Memory B cell (primary cell): ENCODE measurements at places on chromosomes 2 and 18.

- no peaks in the 10 kb centered on the region for H3K36me3 ChIP-seq
- H3K4me3 ChIP-seq = no peak overlapping the region
- H3K27ac ChIP-seq = no peak overlapping the region
- H3K27me3 ChIP-seq = peaks cover 14% of the 10 kb centered on the region
- H3K4me1 ChIP-seq = no peaks in the 10 kb centered on the region
Measured at GRCh38 chr18:48358868-48359267, 50.3 kb downstream of the ZBTB7C start.

DNA sequence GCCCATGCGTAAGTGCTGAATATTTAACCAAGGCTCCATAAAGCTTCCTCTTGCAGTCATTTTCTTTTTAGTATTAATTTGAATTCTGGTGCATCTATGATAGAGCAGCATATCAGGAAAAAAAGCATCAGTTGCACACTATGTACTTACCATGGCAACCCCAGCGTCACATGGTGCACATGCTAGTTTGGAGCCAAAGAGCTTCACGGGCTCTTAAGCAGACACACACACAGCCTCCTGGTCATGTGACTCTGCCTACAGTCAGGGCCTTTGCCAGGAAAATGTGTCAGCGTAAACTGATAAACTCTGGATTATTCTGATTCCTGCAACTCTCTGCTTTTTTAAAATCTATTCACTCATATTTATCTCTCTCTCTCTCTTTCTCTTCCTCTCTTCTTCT, 30.2 kb downstream of the NYAP2 start:
- H3K4me1 ChIP-seq = no peaks in the 10 kb centered on the region
- H3K27me3 ChIP-seq = peaks cover 3% of the 10 kb centered on the region
- H3K27ac ChIP-seq = no peak overlapping the region
- H3K4me3 ChIP-seq = no peak overlapping the region

DNA sequence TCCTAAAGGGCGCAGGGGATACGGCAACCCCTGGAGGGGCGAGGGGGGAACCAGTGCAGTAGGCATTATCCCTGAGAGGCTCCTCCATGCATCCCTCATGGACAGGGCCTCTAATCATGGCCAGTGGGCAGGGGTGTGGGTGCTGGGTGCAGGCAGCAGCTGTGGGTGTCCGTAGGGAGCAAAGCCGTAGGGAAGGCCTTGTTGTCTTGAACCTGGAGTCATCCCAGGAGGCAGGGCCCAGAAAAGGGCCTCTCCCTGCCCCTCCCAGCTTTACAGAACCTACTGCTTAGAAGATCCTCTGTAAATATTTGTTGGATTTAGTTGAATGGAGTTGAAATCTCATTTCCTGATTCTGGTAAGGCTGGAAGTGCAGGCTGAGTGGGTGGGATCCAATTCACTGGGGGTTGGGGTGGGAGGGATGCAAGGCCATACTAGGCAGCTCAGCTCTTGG, 207.0 kb upstream of the HAAO start:
- H3K27me3 ChIP-seq = peaks cover 2% of the 10 kb centered on the region
- no peak overlapping the region for H3K27ac ChIP-seq
- DNase-seq = no peak

GRCh38 chr2:183709829-183710228, 585.6 kb downstream of the NUP35 start:
- no peak overlapping the region for H3K27ac ChIP-seq
- no peaks in the 10 kb centered on the region for H3K27me3 ChIP-seq
- no peak for DNase-seq
- H3K36me3 ChIP-seq = no peaks in the 10 kb centered on the region
- H3K4me1 ChIP-seq = no peaks in the 10 kb centered on the region

DNA sequence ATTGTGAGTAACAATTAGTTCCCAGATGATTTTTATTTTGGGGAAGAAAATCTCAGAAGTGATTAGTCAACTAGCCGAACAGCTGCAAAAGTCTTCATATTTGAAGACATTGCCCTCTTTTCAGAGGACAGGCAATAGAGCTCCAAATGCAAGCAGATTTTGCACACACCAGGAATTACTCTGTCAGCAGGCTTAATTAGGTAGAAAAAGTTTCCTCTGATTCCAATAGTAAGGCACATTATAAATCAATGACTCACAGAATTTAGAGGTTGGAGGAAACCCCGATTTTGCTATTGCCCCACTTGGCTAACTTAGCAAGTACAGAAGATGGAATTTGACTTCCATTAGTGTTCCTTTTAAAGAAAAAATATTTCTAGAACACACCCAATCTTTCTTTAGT, 30.7 kb upstream of the SCN1A start:
- no peaks in the 10 kb centered on the region for H3K36me3 ChIP-seq
- H3K4me3 ChIP-seq = no peak overlapping the region
- DNase-seq = no peak
- peaks cover 8% of the 10 kb centered on the region for H3K27me3 ChIP-seq
- H3K4me1 ChIP-seq = no peaks in the 10 kb centered on the region

DNA sequence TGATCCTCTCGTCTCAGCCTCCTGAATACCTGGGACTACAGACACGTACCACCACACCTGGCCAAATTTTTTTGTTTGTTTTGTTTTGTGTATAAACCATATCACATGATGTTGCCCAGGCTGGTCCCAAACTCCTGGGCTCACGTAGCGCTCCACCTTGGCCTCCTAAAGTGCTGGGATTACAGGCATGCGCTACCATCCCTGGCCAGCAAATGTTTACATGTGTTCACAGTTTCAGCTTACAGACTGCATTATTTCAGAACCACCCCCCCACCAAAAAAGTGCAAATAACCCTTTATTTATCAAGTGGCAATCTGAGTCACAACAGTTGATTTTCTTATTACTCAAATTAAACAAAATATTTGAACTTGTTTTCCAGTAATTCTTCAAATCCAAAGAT, 54.3 kb downstream of the ABCA12 start:
- no peak overlapping the region for H3K4me3 ChIP-seq
- no peak overlapping the region for H3K27ac ChIP-seq
- no peaks in the 10 kb centered on the region for H3K4me1 ChIP-seq
- H3K27me3 ChIP-seq = peaks cover 1% of the 10 kb centered on the region

DNA sequence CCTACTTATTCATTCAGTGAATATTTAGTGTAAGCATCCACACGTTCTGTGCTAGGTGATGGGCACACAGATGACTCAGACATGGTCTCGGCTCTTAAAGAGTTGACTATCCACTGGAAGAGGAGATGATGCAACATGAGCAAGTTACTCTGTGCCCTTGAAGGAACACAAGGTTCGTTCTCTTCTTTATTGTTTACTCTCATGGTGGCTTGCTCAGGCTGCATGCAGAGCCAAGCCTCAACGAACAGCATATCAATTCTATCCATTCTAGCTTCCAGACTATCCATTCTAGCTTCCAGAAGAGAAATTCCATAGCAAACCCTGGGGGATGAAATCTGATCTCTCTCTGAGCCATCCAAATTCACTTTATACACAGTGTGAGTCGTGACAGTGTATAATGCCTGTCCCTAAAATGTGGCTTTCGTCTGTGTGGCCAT, 68.1 kb upstream of the CTAGE1 start:
- H3K27ac ChIP-seq = no peak overlapping the region
- no peaks in the 10 kb centered on the region for H3K36me3 ChIP-seq
- H3K4me1 ChIP-seq = no peaks in the 10 kb centered on the region
- no peak overlapping the region for H3K4me3 ChIP-seq

- H3K4me3 ChIP-seq = peak overlapping the region; percentile 91
- DNase-seq = no peak
- no peaks in the 10 kb centered on the region for H3K27me3 ChIP-seq
- H3K27ac ChIP-seq = peak overlapping the region; percentile 5
- peaks cover 8% of the 10 kb centered on the region for H3K36me3 ChIP-seq
Measured at GRCh38 chr18:8609659-8610458, 622 bp downstream of the RAB12 start.

DNA sequence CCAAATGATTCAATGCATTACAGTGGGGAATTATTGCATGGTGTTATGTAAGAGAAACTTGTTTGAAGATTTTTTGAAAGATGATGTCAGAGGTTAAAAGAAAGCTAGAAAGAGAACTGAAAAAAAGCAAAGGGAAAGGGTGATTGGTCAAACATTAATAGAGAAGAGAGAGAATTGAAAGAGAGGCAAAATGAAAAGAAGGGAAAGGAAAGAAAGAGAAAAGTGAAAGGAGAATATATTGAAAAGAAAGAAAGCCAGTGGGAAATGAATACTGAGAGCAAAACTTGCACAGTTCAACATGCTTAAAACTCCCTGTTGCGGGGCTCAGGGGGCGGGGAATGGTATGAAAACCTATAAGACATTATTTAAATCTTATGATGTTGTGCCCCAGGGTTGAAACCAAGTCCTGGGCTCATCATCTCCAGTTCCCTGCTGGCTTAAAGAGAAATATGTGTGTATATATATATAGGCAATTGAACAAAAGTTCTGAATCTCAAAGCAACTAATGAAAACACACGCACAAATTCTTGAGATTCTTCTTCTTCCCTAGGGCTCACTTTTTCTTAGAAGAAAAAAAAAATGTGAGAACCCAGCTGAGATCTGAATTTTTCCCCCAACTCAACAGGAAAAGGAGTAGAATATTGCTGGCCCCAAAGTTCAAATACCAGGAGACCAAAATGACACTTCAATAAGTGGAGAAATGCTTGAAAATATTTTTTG, 2045.9 kb upstream of the CELF4 start:
- H3K27me3 ChIP-seq = no peaks in the 10 kb centered on the region
- no peak for DNase-seq
- no peaks in the 10 kb centered on the region for H3K36me3 ChIP-seq
- H3K4me3 ChIP-seq = no peak overlapping the region

GRCh38 chr2:126637386-126637785, 18.6 kb upstream of the GYPC start:
- peaks cover 11% of the 10 kb centered on the region for H3K4me1 ChIP-seq
- H3K36me3 ChIP-seq = no peaks in the 10 kb centered on the region
- peaks cover 4% of the 10 kb centered on the region for H3K27me3 ChIP-seq
- no peak for DNase-seq

GRCh38 chr2:215486291-215487001, 50.6 kb upstream of the FN1 start:
- H3K4me3 ChIP-seq = no peak overlapping the region
- no peak for DNase-seq
- no peaks in the 10 kb centered on the region for H3K4me1 ChIP-seq
- no peaks in the 10 kb centered on the region for H3K36me3 ChIP-seq

GRCh38 chr2:65554765-65555591, 122.6 kb upstream of the SPRED2 start:
- peak overlapping the region; percentile 7 for H3K27ac ChIP-seq
- no peaks in the 10 kb centered on the region for H3K36me3 ChIP-seq
- H3K4me1 ChIP-seq = peaks cover 22% of the 10 kb centered on the region
- H3K27me3 ChIP-seq = peaks cover 18% of the 10 kb centered on the region
- DNase-seq = no peak

DNA sequence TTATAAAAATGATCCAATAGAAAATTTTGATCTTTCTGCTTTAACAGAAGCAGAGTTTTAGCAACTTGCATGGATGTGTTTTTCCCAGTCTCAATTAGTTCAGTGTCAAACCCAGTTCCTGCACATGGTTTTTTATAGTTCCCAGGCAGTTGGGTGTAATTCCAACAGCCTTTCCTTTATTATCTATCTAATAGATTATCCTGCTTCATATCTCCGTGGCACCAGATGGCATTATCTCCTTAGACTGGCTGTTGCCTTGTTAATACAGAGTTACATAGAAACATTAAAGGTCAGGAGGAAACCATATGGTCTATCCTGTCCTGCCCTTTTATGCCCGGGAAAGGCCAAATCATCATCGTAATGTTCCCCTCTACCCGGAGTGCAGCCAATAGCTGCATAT, 400.9 kb upstream of the SMIM21 start:
- no peak overlapping the region for H3K4me3 ChIP-seq
- H3K36me3 ChIP-seq = no peaks in the 10 kb centered on the region
- DNase-seq = no peak
- no peaks in the 10 kb centered on the region for H3K4me1 ChIP-seq
- H3K27ac ChIP-seq = no peak overlapping the region

DNA sequence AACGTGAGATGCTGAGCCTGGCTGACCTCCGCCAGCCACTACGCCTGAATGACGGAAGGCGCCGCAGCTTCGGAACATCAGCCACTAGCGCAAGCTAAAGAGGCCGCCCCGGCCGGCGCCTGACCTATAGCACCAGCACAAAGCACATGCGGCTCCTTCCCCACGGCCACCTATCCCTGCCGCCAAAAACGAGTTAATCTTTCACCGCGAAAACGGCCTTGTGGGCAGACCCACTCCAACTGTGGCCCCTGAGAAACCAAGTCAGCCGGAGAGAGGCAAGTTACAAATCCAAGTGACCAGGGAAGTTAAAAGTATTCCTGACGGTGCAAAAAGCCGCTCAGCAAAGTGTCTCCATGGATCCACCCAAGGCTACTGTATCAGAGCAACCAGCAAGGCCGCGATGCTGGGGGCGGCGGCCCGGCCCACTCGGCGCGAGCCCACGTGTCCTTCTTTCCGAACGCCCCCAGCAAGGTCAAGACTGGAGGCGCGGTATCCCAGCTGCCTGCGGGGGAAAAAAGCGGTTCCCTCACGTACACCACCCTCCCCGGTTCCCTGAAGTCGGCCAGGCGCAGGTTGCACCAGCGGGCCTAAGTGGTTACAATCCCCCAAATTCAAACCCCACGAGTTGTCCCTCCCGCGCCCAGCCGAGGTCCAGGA, 575 bp downstream of the HSPD1 start:
- no peaks in the 10 kb centered on the region for H3K27me3 ChIP-seq
- peaks cover 18% of the 10 kb centered on the region for H3K36me3 ChIP-seq
- H3K4me3 ChIP-seq = peak overlapping the region; percentile 90
- peak; percentile 47 for DNase-seq
- peaks cover 33% of the 10 kb centered on the region for H3K4me1 ChIP-seq

DNA sequence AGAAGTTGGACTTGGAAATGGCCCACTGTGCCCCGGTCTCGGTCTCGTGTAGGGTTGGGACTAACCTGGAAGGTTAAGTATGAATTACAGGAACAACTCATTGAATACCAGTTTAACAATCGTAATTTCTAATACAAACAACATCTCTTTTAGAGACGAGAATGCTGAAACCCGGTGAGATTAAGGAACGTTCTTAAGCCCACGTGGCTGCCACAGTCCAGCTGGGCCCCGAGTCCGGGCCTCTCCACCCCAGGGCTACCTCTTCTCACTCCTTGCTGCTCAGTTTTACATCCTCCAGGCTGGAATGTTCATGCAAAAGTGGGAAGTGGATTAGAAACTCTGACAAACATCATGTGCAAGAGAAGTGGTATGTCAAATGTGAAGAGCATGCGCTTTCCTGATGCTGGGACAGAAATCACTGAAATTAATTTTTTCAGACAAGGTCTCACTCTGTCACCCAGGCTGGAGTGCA, 29.4 kb downstream of the NGEF start:
- no peak for DNase-seq
- H3K27me3 ChIP-seq = peaks cover 25% of the 10 kb centered on the region
- peaks cover 3% of the 10 kb centered on the region for H3K4me1 ChIP-seq
- no peak overlapping the region for H3K4me3 ChIP-seq
- peaks cover 6% of the 10 kb centered on the region for H3K36me3 ChIP-seq
- H3K27ac ChIP-seq = no peak overlapping the region

GRCh38 chr2:134217351-134217750, 36.5 kb upstream of the MGAT5 start:
- DNase-seq = no peak
- H3K27me3 ChIP-seq = no peaks in the 10 kb centered on the region
- peaks cover 74% of the 10 kb centered on the region for H3K4me1 ChIP-seq
- H3K4me3 ChIP-seq = peak overlapping the region; percentile 8

DNA sequence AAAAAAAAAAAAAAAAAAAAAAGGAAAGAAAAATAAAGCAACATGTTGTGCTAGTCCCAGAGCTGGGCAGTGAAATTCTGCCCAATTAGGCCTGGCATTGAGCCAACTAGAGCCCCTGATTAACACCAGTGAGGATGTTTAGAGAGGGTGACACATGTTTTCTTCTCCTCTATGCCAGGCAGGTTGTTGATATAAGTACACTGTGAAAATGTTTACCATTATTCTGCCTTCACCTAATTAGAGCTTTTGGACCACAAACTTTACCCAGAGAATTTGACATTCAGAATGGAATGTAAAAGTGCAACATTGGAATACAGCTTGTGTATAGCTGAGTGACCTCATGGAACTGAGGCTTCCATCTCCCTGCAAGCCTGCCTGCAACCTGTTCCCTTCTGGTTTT, 95.9 kb upstream of the MSH2 start:
- no peaks in the 10 kb centered on the region for H3K36me3 ChIP-seq
- no peak for DNase-seq
- no peak overlapping the region for H3K4me3 ChIP-seq
- H3K27ac ChIP-seq = no peak overlapping the region
